ENCODE measurements at places on chromosomes 11 and 22.
A peak's percentile ranks its signal among the peaks of the same experiment; 100 is the strongest.

- no peak for DNase-seq
Observed at GRCh38 chr11:108838792-108839105, 173.9 kb downstream of the DDX10 start.

DNA sequence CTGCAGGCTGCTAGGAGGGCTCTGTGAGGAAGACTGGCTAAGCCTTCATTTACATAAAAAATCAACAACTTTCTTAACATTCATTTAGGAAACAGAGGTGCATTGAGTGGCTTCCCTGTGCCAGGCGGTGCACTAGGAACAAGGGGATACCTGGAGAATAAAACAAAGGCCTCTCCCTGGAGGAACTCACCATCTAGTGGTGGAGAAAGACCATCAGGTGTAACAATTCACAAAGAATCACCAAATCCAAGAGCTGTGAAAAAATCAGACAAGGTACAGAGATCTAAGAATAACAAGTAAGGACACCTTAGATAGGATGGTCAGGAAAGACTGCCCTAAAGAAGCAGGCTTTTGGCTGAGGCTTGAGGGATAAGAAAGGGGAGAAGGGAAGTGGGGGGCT, 40.3 kb downstream of the CSNK2A3 start:
- no peak for DNase-seq

- no peak for DNase-seq
Observed at GRCh38 chr11:85171648-85172257, 455.4 kb downstream of the DLG2 start.

- peak; percentile 36 for DNase-seq
Observed at GRCh38 chr11:46006418-46007070, 84.1 kb downstream of the LARGE2 start.

DNA sequence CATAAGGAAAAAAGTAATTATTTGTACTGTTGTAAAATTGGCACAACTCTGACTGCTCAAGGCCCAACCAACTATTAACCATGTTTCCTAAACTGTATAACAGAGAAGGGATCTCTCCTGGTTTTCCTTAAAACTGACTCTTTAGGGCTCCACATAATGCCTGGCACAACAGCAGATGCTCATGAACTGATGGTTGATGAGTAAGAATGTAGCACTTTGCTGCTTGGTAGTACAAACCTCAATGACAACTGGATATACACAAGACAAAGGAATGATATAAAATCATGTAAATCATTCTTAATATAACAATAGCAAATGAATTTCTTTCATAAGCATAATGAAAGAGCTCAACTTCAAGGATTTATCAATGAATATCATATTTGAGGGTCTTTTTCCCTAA, 11.7 kb downstream of the MSANTD2 start:
- no peak for DNase-seq

DNA sequence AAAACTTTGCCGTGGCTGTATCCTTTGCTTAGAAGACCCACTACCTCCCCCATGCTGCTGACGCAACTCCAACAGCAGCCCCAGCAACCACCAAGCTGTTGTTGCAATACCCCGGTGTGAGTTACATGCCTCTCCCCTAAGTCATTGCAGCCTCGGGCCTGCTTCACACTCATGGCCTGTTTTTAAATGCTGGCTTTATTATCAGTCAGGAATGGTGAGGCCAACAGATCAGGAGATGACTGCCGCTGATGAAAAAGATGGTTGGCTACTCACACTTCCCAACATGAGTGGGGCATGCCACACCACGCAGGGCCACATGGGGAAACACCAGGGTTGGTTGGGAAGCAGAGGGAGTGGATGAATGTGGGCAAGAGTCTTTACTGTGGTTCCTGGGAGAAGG, 171.5 kb upstream of the SYT13 start:
- DNase-seq: no peak

DNA sequence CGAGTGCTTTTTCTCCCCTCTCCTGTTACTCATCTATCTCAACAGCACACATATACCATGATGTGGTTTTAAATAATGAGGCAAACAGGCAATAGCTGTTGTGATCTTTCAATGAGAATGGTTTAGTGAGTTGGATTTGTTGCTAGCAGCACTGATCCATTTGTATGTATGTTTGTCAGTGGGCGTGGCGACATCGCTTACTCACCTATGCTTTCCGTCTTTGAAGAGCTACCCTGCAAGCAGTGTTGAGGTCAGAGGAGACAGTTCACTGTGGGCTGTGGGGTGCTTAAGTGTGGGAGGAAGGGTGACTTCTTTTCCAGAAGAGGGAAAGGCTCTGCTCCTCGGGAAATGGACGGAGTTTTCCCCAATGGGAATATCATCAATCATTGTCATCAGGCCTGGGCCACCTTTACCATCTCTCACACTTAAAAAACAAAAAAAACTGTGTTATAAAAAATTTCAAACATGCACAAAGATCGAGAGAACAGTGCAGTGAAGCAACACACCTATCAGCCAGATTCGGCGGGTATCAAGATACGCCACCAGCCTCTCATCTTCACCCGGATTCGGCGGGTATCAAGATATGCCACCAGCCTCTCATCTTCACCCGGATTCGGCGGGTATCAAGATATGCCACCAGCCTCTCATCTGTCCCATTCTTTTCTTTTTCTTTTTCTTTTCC, 83.8 kb downstream of the TBC1D22A start:
- DNase-seq: no peak

- DNase-seq: no peak
Observed at GRCh38 chr11:65745049-65745448, 24.5 kb upstream of the RNASEH2C start.

DNA sequence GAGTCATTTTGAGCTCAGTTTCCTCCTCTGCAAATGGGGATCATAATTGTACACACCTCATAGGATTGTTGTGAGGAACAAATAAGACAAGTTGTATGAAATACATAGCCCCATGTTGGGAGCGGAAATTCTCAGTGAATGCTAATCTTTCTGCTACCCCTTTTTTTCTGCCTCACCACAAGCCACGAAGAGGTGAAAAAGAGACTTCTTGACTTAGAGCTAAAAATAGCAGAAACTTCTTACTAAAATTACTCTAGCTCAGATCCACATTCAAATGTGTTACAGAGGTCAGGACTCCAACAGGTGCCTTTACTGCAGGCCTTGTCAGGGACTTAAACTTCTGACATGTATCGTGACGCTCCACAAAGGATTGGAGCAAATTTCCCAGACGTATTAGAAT, 128.5 kb downstream of the MIAT start:
- DNase-seq: no peak
